ENCODE measurements at places on chromosomes 6 and 20.
A peak's percentile ranks its signal among the peaks of the same experiment; 100 is the strongest.

DNA sequence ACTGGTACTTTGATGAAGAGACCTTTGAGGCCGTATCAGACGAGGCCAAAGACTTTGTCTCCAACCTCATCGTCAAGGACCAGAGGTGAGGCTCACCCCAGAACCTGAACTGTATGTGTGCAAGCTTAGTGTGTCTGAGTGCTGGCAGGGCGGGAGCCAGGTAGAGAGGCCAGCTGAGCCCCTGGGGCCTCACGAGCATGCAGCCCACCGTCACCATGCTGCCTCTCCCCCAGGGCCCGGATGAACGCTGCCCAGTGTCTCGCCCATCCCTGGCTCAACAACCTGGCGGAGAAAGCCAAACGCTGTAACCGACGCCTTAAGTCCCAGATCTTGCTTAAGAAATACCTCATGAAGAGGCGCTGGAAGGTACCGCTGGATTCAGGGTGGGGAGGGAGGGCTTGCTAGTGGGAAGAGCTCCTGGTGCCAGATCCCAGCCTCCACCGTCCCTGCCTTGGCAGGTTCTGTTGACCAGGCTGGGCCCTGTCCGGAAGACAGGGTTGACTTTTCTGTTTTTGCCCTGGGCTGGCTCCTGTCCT is 12.7 kb downstream of the MYLK2 start:
- no peak for DNase-seq

DNA sequence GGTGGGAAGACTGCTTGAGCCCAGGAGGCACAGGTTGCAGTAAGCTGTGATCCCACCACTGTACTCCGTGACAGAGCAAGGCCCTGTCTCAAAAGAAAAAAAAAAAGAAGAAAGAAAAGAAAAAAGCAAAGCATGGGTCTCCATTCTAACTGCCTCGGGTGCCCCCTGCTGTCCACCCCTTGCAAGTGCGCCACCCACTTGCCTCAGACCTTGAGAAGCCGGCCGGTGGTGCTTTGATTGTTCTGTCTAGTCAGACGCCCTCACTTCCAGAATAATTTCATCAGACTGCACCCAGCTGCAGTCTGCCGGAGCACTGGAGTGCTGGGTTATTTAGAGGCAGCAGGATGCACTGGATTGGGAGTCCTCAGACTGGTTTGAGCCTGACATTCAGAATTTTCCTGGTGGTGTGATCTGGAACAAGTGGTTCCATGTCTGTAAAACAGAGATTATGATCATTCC is 17.6 kb upstream of the TM9SF4 start:
- peak; percentile 62 for DNase-seq

- DNase-seq = no peak
These were observed 13.4 kb upstream of the IP6K3 start for GRCh38 chr6:33759887-33760629.

GRCh38 chr6:112253841-112254816 is at the start of gene LAMA4:
TSS of gene LAMA4 (minus strand) at chr6:112254567. CDS start at chr6:112254150, 417 bp downstream.
- no peak for DNase-seq

DNA sequence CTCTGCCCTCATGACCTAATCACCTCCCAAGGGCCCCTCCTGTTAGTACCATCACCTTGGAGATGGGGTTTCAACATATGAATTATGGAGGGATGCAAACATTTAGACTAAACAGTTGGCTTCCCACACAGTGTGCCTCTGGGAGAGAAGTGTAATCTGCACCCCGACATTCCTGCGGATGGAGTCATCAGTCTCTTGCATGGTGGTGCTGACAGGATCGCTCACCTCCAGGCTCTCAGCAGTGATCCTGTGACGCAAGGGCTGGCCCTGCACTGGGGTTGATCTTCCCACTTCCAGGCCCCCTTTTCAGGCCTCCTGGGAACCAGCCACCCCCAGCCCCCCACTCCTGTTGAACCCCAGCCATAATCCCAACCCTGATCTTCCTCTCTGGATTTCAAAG is 16.0 kb upstream of the PI16 start:
- no peak for DNase-seq

- DNase-seq = no peak
These were observed 35.1 kb upstream of the MYL9 start for GRCh38 chr20:36506253-36506652.

DNA sequence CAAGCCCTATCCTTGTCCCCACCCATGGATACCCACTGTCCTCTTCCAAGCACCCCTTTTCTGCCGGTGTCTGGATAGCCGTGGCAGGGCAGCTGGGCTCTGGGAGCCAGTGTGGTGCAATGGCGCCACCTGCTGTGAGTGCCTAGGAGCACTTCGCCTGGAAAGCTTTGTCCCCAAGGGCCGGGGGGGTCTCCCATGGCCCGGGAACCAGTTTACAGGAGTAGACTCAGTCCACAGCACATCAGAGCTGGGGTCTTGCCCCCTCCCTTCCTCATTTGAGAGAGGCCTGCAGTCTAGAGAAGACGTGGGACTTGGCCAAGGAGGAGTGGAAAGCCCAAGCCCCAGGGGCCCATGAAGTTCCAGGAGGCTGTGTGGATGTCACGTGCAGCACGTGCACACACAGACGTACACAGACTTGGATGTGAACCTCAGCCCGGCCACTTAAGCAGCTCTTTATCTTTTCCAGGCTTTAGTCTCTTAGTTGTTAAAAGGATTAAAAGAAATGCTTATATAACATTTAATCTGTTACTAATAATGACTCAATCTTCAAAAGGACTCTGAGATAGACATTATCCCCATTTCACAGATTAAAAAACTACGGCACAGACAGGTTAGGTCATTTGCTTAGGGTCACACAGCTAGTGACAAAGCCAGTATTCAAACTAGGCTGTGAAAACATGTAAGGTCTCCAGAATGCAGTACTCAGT is 40.9 kb upstream of the CDH22 start:
- peak; percentile 13 for DNase-seq

- DNase-seq = no peak
These were observed 41.8 kb upstream of the DOK5 start for GRCh38 chr20:54433636-54434035.

DNA sequence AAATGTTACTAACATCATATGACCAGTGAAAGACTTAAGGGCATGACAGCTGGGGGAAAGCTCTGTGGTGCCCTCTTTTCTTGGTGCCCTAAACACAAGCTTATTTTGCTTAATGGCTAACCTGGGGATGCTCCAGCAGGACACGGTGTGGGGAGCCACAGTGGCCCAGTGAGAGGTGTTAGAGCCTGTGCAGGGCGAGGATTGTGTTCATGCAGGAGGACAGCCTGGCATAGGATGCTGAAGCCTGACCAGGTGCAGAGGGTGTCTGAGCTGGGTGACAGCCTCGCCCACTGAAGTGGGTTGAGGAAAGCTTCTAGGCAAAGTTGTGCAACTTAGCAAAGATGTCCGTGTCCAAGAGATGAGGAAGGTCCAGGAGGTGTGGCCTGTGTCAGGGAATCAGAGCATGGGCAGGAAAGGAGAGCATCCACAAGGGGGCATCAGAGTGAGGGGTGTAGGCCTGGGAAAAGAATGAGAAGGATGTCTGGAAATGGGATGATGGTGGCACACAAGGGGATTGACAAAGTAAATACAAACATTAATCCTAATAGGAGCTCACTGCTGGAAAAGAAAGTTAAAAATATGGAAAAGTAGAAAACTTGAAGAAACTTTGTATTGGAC is 33.9 kb downstream of the SLC17A4 start:
- DNase-seq = peak; percentile 45

- DNase-seq = no peak
These were observed 377.1 kb upstream of the BTBD3 start for GRCh38 chr20:11540558-11540957.

DNA sequence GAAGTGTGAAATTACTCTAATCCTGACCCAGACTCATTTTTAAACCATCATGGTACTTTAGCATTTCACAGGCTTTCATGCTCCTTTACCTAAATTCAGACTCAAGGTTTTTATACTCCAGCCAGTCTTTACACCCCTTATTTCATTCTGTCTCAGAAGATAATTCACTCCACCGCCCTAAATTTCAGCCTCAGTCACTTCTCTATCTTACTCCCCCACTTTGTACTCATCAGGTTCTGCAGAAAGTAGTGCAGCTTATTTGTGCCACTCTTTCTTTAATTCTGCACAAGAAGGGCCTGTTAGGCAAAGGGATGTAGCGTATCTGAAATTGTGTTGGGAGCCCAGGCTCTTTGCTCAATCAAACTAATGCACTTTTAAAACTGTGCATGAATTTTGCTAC is 205.5 kb downstream of the ARHGAP18 start:
- DNase-seq = no peak

DNA sequence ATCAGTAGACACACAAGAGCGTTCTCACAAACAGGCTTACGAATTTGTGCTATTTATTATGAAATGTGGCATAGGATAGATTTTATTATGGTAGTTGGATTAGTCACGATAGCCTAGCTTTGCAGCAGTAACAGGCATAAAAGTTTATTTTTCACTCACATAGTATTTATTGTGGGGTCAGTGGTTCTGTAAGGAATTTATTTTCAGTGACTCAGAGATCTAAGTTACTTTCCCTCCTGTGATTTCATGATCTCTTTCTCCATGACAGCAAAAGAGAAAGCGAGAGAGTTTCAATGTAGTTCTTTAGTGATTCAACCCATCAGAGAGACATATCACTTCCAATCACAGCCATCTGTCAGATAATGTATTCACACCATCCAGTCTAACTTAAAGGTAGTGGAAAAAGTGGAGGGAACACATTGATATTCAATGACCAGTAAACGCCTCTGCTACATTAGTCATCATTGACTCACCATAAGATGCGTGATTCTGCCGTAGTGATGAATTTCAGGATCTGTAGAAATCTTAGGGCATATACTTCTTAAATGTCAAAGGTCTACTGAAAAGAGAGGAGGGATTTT is 605.5 kb downstream of the HDGFL1 start:
- peak; percentile 55 for DNase-seq

Data from HCT116 (cell line).